ENCODE measurements at places on chromosomes 13 and 19.

- DNase-seq: no peak
Observed at GRCh38 chr13:97261254-97262005, 39.3 kb downstream of the MBNL2 start.

DNA sequence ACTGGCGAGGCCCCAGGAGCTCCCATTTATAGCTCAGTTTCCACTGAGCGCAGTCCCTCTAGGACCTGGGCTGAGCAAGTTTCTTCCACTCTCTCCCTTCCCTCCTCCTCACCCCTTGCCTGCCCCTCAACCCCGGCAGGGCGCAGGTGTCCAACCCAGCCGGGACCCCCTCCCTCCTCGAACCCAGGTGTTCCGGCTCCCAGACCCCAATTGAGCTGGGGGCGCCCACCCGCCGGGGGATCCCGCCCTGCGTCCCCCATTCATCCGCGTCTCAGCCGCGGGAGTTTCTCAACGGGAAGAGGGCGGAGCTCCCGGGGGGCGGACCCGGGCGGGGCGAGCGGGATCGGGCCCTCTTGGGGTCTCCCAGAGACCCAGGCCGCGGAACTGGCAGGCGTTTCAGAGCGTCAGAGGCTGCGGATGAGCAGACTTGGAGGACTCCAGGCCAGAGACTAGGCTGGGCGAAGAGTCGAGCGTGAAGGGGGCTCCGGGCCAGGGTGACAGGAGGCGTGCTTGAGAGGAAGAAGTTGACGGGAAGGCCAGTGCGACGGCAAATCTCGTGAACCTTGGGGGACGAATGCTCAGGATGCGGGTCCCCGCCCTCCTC is at the start of gene KIRREL2:
KIRREL2 (plus strand) TSS at position 366 of the 604 bp plus-strand sequence; CDS start at position 575, 209 bp downstream.
- no peak for DNase-seq

DNA sequence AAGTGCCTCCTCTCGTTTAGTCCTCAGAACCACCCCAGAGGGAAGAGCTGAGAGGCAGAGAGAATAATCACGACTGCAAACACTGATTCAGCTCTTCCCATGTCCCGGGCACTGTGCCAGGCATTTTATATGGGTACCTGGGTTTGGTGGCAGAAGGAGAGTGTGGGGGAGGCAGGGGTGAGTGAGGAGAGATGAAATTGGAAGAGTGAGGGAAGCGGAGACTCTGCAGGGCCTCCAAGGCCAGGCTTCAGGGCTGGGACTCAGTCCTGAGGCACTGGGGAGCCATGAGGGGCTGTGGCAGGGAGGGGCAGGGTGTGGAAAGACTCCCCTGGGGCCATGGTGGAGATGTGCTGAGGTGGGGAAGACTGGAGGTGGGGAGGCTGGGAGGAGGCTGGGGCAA is 8.7 kb downstream of the SYNGR4 start:
- DNase-seq: no peak

DNA sequence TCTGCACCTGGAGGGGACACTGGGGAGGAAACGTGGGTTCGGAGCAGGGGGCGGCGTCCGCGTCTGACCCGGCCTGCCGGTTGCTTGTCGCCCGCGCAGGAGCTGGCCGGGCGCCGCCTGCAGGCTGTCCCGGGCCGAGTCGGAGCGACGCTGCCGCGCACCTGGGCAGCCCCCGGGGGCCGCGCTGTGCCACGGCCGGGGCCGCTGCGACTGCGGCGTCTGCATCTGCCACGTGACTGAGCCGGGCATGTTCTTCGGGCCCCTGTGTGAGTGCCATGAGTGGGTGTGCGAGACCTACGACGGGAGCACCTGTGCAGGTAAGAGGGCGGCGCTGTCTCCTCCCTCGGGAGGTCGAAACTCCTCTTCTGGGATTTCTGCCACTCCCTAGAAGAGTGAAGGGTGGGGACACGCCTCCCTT is 1.3 kb downstream of the ITGBL1 start:
- no peak for DNase-seq

GRCh38 chr19:38224014-38224862 is at the start of gene DPF1:
Gene DPF1 (minus strand): TSS chr19:38224222. CDS start chr19:38224142, 80 bp downstream.
- peak; percentile 68 for DNase-seq

DNA sequence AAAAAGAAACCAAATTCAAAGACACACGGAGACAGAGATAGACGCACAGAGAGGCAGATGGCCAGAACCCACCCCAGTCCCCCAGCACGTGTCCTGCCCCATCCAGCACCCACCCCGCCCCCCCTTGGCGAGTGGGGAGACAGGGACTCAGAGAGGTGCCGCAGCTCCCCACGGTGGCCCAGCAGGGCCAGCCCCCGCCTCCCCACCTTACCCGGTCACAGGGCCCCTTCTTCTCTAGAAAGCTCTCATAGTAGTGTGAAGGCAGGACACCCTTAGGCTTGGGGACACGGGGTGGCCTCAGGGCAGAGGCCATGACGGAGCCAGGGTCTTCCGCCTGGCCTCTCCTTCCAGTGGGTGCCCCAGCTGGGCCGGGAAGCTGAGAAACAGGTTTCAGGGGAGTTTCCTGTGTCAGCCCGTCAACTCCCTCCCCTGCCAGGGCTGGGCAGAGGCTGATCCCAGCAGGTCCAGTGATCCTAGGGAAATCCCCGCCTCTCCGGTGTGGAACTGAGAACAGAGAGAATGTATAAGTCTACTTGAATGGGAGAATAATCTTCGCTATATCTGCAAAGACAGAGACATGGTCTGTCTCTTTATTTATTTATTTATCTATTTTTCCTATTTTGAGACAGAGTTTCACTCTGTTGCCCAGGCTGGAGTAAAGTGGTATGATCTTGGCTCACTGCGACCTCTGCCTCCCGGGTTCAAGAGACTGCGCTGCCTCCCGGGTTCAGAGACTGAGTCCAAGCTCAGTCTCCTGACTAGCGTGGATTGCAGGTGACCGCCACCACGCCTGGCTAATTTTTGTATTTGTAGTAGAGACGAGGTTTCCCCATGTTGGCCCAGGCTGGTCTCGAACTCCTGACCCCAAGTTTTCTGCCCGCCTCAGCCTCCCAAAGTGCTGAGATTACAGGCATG is at the start of gene STAP2:
STAP2 (minus strand) TSS at position 387 of the 915 bp plus-strand sequence; CDS start at position 313, 74 bp downstream.
- DNase-seq: no peak

DNA sequence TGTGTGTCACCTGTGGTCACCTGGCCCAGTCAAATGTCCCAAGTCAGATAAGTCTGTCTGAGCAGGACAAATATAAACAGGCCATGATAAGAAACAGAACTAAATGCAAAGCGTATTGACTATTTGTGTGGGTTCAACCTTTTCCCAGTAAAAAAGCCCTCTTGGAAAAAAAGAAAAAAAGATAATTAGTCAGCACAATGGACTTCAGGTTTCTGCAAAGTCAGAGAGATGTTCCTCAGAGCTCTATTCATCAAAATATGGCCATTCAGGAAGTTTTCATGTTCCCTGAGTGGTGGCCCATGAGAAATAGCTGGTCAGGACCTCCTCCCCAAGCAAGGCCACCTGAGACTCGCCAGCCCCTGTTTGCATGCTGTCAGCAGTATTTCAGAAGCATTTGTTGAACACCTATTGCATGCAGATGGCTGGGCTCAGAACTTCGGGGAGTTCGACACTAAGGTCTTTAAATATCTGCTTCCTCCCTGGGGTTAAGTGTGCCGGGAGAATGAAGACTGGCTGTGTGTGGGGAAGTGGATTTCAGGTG is 2.7 kb downstream of the FFAR3 start:
- no peak for DNase-seq

DNA sequence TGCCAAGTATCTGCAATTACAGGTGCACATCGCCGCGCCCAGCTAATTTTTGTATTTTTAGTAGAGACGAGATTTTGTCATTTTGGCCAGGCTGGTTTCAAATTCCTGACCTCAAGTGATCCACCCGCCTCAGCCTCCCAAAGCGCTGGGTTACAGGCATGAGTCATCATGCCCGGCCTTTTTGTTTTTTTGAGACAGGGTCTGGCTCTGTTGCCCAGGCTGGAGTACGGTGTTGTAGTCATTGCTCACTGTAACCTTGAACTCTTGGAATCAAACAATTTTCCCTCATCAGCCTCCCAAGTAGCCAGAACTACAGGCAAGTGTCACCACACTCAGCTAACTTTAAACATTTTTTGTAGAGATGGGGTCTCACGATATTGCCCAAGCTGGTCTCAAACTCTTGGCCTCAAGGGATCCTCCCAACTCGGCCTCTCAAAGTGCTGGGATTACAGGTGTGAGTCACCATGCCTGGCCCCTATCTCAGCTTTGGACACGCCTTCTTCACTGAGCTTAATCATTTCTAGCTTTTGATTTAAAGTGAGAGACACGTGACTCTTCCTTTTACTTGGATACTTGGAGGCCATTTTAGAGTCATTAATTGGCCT is 4.0 kb upstream of the IRGC start:
- no peak for DNase-seq

DNA sequence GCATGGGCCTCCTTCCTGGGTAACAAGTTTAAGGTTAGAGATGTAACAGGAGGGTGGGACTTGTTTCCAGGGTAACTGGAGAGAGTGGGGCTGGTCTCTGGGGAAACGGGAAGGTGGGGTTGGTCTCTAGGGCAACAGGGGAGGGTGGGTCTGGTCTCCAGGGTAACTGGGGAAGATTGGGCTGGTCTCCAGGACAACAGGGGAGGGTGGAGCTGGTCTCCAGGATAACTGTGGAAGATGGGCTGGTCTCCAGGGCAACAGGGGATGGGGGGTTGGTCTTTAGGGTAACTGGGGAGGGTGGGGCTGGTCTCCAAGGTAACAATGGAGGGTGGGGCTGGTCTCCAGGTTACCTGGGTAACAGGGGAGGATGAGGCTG is 36.5 kb downstream of the SPTBN4 start:
- no peak for DNase-seq

- peak; percentile 83 for DNase-seq
Observed at GRCh38 chr19:55460670-55461258, 678 bp downstream of the ISOC2 start.

- no peak for DNase-seq
Observed at GRCh38 chr19:11278670-11279069, 16.3 kb upstream of the DOCK6 start.

DNA sequence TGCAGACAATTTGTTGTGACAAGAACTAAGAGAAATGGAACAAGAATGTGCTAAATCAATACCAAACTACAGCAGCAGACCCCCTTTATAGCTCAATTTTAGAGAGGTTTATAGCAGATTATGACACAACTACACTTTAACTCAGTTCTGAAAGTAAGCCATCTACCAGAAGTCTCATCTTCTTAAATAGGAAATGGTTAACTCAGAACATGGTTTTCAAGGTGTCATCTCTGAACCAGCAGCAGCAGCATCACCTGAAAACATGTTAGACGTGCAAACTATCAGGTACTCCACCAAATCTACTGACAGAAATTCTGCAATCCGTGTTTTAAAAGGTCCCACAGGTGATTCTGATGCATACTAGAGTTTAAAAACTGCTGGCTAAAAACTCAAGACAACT is 6.8 kb downstream of the LHFPL6 start:
- DNase-seq: no peak

DNA sequence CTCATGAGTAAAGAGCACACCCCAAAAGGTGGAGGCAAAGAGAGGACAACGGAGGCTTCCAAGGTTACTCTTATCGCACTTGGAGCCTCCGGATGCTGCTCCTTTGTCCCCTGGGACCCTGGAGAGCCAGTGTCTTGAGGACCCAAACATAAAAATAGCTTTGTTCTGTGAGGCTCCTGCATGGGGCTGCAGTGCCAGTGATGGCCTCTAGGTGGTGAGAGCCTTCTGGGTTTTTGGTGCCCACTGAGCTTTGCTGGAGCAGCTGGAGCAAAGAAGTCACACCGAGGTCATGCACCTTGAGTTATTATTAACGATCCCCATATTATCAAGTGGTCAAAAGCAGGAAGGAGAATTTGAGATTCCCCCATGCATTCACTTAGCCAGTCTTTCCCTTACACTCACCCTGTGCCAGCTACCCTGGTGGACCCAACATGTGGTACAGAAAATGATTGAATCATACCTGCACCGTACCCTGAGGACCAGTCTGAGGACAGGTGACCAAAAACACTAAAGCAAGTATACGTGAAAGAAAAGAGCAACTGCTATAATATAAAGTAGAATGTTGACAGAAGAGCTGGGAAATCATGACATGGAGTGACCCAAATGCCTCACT is 41.5 kb downstream of the ZNF682 start:
- peak; percentile 6 for DNase-seq

DNA sequence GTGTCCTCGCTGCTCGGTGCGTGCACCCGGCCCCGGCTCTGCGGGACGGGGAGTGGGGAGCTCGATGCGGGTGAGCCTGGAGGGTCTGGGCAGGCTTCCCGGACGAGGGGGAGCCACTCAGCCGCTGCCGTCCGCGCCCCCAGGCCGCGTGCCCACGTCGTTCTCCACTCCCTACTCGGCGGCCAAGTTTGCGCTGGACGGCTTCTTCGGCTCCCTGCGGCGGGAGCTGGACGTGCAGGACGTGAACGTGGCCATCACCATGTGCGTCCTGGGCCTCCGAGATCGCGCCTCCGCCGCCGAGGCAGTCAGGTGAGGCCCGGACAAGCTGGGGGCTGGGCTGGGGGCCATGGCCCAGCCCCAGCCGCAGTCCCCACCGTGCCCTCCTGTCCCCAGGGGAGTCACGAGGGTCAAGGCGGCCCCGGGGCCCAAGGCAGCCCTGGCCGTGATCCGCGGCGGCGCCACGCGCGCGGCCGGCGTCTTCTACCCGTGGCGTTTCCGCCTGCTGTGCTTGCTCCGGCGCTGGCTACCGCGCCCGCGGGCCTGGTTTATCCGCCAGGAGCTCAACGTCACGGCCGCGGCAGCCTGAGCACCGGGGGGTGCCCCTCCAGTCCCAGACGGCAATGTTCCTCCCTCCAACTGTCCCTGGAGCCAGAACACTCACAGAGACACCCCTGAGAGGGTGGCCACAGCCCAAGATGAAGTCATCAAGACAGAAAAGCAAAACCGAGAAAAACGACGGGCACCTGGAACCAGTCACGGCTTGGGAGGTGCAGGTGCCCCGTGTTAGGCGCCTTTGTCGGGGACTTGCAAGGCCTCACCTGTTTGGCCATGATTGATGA is 2.5 kb upstream of the RPL36 start:
- DNase-seq: no peak

DNA sequence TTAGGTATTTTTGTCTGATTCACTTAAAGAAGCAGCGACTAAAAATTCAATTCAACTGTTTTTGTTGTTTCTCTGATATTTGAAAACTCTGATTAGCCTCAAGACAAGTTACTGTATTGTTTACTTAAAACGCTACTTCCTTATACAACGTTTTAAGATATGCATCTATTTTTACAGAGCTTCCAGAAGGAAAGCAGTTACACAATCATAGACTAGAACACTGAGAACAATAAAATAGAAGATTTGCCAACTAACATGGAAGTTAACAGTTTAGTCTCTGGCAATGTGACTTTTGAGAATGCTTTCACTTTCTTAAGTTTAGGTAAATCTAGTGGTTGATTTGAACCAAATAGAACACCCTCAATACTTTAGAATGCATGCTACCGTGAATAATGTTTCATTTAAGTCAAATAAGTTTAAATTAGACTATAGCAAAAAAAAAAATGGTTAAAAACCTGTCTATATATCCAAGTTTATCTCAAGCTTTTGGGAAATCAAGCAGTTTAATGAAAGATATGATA is 614.8 kb downstream of the DACH1 start:
- peak; percentile 27 for DNase-seq

GRCh38 chr13:35552172-35552844 is 75.8 kb upstream of the MAB21L1 start:
- no peak for DNase-seq

DNA sequence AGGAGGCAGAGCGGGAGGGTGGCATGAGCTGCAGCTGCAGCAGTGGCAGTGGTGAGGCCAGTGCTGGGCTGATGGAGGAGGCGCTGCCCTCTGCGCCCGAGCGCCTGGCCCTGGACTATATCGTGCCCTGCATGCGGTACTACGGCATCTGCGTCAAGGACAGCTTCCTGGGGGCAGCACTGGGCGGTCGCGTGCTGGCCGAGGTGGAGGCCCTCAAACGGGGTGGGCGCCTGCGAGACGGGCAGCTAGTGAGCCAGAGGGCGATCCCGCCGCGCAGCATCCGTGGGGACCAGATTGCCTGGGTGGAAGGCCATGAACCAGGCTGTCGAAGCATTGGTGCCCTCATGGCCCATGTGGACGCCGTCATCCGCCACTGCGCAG is 2.0 kb downstream of the EGLN2 start:
- no peak for DNase-seq
